Activated T-helper 1 cell treated with anti-CD3 and anti-CD28 coated beads, Interleukin-12 subunit alpha, Interleukin-12 subunit beta, Interleukin-2, Interleukin-4 antibody, amounts not matched to agents 30 ng/mL and 10 ng/mL and 1 ng/mL, durations not matched to agents 14 hours and 24 hours and 36 hours (primary cell): ENCODE measurements at places on chromosomes 4 and X. TPM values are rescaled to one million over a fixed set of nuclear protein-coding genes. Genes with fewer than 3 reads are reported as not detected.

Gene ABCD1
- total RNA-seq, result 8.4 TPM in 2 replicates

Gene KDM6A
- total RNA-seq, result 26.4 and 28.1 TPM in 2 replicates

Gene TBCK
- 24.4 and 25.1 TPM in 2 replicates for total RNA-seq

Gene REPS2
- total RNA-seq, result not detected in 2 replicates

Gene C4orf50
- 0.52 and 0.54 TPM in 2 replicates for total RNA-seq

Gene TKTL1
- total RNA-seq, result 0.12 and 0.34 TPM in 2 replicates

Gene MSANTD1
- 0.73 and 1.2 TPM in 2 replicates for total RNA-seq

Gene CFP
- total RNA-seq, result 2.3 and 4.9 TPM in 2 replicates

Gene PRDM8
- 8.4 and 11.9 TPM in 2 replicates for total RNA-seq

Gene HNRNPH2
- total RNA-seq, result 20.6 and 21.3 TPM in 2 replicates

Gene GSX2
- total RNA-seq, result not detected in 2 replicates

Gene TCEAL7
- not detected in 2 replicates for total RNA-seq

Gene MAGEA12
- total RNA-seq, result not detected in 2 replicates

Gene FAM199X
- 10.8 and 12.7 TPM in 2 replicates for total RNA-seq

Gene MAOB
- not detected in 2 replicates for total RNA-seq

Gene MAGEA8
- not detected in 2 replicates for total RNA-seq

Gene UNC5C
- not detected in 2 replicates for total RNA-seq

Gene SLC10A4
- total RNA-seq, result 0.10 TPM in 1 of 2 replicates, not detected in the other

Gene POLN
- total RNA-seq, result 2.1 and 3.5 TPM in 2 replicates

Gene RHOXF2B
- not detected in 2 replicates for total RNA-seq
